ENCODE measurements at places on chromosomes 6 and 20.
A peak's percentile ranks its signal among the peaks of the same experiment; 100 is the strongest.

DNA sequence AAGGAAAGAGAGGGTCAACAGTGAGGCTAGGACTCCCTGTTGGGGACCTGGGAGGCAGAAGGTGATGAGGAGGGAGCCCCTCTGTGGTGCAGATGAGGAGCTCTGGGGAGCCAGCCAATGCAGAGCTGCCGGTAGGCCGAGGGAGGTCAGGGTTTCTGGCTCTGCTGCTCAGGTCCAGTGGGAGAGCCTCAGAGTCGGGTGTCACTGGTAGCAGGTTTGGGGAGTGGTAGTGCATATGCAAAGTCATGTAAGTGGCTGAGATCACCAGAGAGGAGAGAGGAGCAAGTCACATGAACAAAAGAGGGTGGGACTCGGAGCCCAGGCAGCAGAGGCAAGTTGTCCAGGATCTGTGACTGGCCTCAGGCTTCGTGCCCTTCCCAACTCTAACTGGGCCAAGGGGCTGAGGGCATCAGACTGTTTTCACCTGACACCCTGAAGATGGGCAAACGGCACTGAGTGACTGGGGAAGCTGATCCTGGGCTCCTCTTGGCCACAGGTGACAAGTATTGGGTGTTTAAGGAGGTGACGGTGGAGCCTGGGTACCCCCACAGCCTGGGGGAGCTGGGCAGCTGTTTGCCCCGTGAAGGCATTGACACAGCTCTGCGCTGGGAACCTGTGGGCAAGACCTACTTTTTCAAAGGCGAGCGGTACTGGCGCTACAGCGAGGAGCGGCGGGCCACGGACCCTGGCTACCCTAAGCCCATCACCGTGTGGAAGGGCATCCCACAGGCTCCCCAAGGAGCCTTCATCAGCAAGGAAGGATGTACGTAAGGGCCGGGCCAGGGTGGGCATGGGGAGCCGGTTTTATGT is 6.6 kb downstream of the MMP24OS start:
- no peak for DNase-seq

DNA sequence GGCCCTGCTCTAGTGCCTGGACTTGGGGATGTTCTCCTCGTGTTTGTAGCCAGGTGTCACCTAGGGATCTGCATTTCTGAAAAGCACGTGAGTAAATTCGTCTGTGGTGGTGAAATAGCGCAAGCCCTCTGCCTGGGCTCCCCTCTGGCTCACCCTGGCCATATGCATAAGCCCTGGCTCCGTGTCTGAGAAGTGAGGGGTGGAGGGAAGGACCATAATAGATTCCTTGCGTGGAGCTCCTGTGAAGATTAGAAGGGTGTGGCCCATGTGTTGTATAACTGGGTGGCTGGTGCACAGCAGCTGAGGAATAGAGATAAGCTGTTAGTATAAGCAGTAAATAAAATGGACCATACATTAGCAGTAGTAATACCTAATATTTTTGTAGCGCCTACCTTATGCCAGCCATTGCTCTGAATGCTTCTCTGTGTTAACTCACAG is 4.8 kb downstream of the BCAS1 start:
- DNase-seq, result no peak

DNA sequence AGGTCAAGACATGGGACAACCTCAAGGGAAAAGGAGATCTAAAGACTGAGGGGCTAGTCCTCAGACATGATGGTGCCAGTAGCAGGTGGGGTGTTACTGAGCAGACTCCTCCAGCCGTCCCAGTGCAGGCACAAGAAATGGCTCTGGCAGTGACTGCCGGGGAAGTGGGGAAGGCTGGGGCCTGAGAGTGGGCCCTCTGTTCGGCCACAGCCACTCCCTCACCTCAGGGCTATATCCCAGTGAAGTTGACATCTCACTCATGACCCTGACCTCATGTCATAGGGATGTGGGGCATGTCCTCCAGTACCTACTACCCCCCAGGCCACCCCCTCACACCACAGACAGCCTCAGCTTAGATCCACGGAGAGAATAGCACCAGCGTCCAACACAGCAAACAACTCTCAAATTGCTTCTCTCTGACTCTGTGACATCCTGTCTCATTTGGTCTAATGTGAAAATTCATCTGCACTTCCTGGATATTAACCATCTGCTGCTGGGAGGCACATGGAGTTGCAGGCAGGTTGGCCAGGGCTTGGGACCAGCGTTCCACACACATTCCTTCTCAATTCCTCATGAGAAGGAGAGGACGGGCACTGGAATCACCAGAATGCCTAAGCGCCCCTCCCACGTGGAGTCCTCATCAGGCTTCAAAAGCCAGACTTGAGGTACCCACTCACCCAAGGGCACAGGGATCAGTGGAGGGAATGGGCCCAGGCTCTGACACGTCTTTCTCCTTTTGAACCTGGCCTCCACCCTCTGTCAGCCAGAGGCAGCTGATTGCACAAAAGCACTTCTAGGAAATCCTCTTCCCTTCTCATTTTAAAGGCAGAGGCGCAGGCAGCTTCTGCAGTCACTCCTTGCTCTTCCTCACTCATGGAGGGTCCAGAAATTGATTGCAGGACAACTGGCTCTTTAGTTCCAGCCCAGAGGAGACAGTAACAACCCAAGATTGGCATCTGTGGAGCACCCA is 163.6 kb upstream of the CST7 start:
- peak; percentile 74 for DNase-seq

- no peak for DNase-seq
Observed at GRCh38 chr6:133896344-133896721, 7.4 kb downstream of the TCF21 start.

GRCh38 chr6:146650799-146651481 is 52.2 kb downstream of the ADGB start:
- peak; percentile 13 for DNase-seq

DNA sequence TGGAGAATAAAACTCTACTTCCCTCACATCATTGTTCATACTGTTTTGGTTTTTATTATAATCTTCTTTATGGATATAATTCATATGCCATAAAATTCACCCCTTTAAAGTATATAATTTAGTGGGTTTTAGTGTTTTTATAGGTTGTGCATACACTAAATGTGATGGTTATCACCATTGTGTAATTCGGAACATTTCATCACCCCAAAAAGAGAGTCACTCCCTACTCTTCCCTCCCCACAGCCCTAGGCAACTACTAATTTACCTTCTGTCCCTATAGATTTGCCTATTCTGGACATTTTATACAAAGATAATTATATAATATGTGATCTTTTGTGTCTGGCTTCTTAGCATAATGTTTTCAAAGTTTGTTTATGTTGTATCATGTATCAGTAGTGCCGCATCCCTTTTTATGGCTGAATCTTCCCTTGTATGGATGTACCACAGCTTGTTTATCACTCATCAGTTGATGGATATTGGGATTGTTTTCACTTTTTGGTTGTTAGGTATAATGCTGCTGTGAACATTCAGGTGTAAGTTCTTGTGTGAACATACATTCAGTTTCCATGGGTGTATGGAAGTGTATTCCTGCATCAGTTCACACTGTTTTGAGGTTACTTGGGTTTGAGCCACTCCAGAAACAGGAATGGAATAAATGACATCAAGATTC is 4.2 kb downstream of the TM9SF4 start:
- peak; percentile 15 for DNase-seq

GRCh38 chr6:134623401-134623800 is 305.5 kb upstream of the SGK1 start:
- no peak for DNase-seq

GRCh38 chr20:32449890-32450401 is 91.8 kb downstream of the ASXL1 start:
- DNase-seq, result no peak

DNA sequence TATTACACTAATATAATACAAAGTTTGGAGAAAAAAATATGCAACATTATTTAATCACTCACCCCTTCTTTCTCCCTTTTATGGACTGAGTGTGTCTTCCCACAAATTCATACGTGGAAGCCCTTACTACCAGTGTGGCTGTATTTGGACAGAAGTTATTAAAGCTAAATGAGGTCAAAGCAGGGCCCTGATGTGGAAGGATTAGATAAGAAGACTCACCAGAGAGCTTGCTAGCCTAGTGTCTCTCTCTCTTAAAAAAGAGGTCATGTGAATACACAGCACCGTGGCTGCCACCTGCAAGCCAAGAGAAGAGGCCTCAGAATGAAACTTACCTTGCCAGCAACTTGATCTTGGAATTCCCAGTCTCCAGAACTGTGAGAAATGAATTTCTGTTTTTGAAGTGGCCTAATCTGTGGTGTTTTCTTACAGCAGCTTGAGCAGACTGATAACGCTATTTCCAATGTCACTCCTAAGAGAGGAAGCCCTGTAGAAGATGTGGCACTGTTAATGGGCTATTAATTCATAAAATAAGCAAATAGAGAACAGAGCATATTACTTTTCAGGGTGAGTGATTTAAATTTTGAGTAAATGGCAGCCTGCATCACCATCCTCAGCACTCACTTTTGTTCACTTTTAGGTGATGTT is 233.4 kb downstream of the TBC1D7 start:
- no peak for DNase-seq

- DNase-seq, result peak; percentile 81
Observed at GRCh38 chr6:4125933-4126864, 9.2 kb downstream of the ECI2 start.

DNA sequence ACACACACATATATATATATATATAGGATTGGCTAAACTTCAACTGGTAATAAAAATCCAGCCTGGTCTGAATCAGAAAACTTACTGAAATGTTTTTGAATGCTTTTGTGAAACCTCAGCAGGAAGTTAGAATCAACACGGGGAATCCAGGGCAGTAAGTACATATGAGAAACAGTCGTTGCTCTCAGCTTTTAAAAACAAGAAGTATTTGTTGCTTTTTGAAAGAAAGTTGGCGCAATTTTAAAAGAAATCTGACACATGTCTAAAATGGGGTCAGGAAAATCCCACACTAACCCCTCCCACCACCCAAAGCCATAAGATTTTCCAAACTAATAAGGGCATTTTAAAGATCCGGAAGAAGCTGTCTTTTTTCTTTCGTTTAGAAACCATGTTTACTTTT is 11.5 kb upstream of the CCDC170 start:
- DNase-seq, result peak; percentile 60

GRCh38 chr20:59939879-59940128 is 301 bp downstream of the PPP1R3D start:
- peak; percentile 57 for DNase-seq

GRCh38 chr6:152896923-152897322 is 85.9 kb downstream of the FBXO5 start:
- DNase-seq, result no peak

- peak; percentile 39 for DNase-seq
Observed at GRCh38 chr6:82775361-82775760, 290.3 kb downstream of the UBE3D start.

DNA sequence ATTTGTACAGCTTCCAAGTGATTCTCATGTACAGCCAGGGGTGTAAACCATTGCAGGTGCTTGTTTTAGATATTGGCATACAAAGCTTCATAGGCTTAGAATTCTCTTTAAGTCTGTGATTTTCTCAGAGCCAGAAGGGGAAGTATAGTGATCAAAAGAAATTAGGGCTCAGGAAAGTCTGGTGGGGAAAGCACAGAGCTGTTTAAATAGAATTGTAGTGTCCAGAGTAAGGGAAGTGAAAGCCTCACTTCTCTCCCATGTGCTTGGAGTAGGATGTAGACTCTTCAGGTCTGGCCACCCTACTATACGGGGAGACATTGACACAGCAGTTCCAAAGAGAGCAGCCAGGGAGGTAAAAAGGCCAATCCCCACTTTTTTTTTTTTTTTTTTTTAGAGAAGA is 10.4 kb downstream of the GCNT2 start:
- DNase-seq, result no peak

GRCh38 chr20:4563534-4563933 is 158.2 kb upstream of the PRND start:
- peak; percentile 68 for DNase-seq

DNA sequence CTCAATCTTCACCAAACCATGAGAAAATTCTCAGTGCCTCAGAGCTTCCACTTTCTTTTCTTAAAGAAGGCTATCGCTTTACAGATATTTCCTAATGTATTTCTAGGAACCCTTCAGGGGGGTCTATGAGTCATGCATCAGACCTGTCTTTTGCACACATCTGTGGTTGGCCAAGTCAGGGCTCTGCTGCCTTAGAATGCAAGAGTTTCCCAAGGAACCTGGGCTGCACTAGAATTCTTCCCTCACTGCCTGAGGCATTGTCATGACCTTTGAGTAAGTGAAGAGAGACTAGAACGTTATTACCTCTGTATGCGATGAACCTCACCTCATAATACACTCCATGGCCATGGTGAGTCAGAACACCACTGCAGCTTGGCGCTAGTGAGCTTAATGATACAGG is 365.0 kb upstream of the ID4 start:
- peak; percentile 91 for DNase-seq

DNA sequence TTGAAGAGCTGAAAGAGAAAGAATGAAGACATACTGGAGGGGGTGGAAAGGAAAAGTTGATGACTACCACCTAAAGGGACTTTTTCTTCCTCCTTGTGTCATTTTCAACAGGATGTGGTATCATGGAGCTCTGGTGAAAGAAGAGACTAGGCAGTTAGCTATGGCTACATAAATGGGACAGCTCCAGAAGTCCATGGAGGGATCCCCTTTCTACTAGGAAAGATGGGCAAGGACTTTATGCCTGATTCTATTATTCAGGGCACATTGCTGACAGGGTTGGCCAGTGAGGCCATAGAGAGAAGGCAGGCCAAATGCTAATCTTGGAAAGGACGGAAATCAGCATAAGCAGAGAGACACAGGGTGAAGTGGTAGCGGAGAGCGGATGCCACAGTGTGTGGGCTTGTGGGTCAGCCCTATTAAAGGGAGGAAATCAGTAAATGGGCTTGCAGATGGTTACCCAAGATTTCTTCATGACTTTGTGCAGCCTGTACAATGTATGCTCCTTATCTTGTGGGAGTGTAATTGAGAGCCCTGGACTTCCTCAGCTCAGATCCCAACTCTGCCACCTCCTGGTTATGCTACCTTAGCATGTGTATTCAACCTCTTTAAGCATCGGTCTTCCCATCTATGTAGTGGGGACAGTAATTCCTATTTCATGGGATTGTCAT is 77.4 kb upstream of the TMEM170B start:
- no peak for DNase-seq

DNA sequence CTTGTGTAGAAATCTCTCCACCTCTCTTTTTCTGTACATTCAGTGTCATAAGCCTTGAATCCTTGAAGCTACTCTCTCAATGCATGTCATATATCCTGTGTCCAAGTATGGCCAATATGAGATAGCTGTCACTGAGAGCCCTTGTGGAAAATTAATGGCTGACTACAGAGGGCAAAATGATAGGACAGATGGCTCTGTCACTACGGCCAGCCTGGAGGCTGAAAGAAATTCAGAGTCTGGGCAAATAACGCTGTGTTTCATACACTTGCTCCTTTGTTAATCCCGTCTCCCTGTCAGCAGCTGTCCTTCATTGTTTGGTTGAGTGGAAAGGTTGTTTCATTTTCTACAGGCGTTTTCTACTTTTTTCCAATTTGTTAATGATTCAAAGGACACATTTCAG is 70.4 kb upstream of the VGLL2 start:
- no peak for DNase-seq

DNA sequence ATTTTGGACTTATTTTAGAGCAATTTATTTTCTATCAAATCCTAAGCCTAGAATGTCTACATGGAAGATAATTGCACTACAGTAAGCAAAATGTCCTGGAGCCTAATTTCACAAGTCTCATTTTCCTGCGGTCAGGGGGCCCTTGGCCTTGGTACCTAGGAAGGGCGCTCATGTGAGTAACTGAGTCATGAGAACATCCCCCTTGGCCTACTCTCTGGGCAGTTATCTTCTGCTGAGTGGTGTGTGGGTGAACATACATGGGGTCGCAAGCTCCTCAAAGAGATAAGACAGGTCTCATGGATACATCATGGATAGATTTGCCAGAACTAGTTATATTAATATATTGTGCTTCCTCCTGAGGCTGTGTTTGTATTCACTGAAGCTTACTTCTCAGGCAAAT is 211.2 kb upstream of the MARCKS start:
- DNase-seq, result no peak

GRCh38 chr6:27669295-27669623 is 196.4 kb upstream of the ZNF184 start:
- peak; percentile 48 for DNase-seq
